ENCODE measurements at places on chromosomes 5 and 9.

- H3K36me3 ChIP-seq: no peaks in the 10 kb centered on the region
- H3K4me1 ChIP-seq: no peaks in the 10 kb centered on the region
- H3K4me3 ChIP-seq: no peak overlapping the region
Measured at GRCh38 chr9:20022410-20022809, 233.6 kb upstream of the SLC24A2 start.

DNA sequence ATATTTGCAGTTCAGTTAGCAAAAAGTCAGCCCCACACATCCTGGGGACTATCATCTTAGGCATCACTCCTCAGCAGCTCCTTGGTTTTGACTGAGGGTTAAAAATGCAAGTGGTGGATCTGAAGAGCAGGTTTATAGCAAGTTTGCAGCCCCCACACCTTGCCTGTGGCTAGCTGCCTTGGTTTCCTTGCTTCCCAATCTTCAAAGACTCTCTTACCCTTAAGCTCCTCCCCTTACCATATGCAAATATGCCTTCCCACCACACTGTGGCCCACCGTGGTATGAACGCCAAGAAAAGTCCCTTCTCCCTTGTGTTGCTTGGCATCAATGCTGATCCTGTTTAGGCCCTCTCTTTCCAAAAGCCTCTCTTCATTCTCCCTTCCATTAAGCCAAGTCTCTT is 45.0 kb upstream of the AGXT2 start:
- no peak overlapping the region for H3K27ac ChIP-seq
- H3K4me3 ChIP-seq: no peak overlapping the region
- DNase-seq: no peak
- peaks cover 2% of the 10 kb centered on the region for H3K27me3 ChIP-seq

DNA sequence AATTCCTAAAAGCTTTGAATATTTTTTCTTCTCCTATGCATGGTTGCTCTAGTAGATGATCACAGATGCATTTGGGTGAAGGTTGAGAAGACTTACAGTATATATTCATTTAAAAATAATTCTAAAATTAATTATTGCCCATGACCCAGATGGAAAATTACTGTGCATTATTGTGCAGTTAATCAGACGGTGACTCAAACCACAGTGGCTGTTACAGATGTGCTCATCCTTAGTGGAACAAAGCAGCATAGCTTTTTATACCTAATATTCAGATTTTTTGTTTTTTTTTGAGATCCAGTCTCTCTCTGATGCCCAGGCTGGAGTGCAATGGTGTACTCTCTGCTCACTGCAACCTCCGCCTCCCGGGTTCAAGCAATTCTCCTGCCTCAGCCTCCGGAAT is 10.7 kb downstream of the OR2V1 start:
- H3K36me3 ChIP-seq: peaks cover 2% of the 10 kb centered on the region
- H3K4me1 ChIP-seq: no peaks in the 10 kb centered on the region
- no peak overlapping the region for H3K27ac ChIP-seq
- DNase-seq: no peak
- H3K4me3 ChIP-seq: no peak overlapping the region

DNA sequence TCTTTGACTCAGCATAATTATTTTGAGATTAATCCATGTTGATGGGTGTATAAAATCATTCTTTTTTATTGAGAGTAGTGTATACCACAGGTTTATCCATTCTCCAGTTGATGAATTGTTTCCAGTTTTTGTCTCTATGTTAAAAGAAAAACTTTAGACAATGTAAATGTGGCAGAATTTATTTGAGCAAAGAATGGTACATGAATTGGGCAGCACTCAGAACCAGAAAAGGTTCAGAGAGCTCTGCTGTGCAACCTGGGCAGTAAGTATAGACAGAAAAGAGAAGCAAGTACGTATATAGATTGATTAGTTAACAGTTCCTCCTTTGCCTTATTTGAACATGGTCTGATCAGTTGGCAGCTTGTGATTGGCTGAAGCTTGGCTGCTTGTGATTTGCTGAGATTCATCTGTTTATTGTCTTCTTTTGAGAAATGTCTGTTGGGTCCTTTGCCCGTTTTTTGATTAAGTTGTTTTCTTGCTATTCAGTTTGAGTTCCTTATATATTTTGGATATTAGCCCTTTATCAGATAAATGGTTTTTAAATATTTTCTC is 41.4 kb downstream of the CDC42SE2 start:
- H3K4me1 ChIP-seq: peaks cover 36% of the 10 kb centered on the region
- H3K27me3 ChIP-seq: no peaks in the 10 kb centered on the region
- no peak for DNase-seq
- H3K27ac ChIP-seq: peak overlapping the region; percentile 84
- peak overlapping the region; percentile 19 for H3K4me3 ChIP-seq

GRCh38 chr5:104526866-104527265 is 964.3 kb upstream of the NUDT12 start:
- H3K36me3 ChIP-seq: no peaks in the 10 kb centered on the region
- H3K27ac ChIP-seq: no peak overlapping the region
- no peak for DNase-seq

DNA sequence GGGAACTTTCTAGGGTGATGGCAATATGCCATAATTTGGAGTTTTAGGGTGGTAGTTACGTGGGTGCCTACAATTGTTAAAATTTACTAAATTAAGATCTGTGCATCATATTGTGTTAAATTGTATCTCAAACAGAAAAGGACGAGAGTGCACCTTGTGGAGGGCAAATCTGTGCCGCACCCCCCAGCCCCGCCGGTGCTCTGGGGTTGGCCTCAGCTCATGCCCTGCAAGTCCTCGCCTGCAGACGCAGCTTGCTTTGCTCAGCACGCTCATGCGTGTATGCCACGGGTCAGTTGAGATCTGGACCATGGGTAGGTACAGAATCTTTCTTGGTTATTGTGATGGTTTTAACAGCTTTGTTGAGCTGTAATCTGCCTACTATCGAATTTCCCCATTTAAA is 33.7 kb upstream of the FCN1 start:
- H3K36me3 ChIP-seq: no peaks in the 10 kb centered on the region
- no peaks in the 10 kb centered on the region for H3K27me3 ChIP-seq
- no peak for DNase-seq
- H3K27ac ChIP-seq: no peak overlapping the region
- no peaks in the 10 kb centered on the region for H3K4me1 ChIP-seq

DNA sequence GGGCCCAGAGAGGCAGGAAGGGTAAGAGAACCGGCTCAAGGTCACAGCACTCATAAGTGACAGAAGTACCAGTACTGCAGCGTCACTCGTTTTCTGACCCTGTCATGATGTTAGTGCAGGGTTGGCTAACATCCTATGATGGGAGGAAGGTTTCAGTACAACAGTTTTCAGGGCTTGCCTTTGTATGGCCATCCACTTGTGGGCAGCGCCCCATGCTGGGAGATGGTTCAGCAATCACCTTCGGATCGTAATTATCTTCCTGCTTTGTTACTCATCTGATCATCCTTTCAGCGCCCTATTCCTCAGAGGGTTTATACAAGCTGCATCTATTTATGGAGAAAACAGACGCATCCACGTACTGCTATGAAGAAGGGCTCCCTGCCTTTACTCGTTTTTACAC is 2.4 kb downstream of the MAP1B start:
- H3K4me1 ChIP-seq: peaks cover 11% of the 10 kb centered on the region
- H3K27me3 ChIP-seq: peaks cover 24% of the 10 kb centered on the region
- H3K36me3 ChIP-seq: no peaks in the 10 kb centered on the region
- no peak overlapping the region for H3K4me3 ChIP-seq

DNA sequence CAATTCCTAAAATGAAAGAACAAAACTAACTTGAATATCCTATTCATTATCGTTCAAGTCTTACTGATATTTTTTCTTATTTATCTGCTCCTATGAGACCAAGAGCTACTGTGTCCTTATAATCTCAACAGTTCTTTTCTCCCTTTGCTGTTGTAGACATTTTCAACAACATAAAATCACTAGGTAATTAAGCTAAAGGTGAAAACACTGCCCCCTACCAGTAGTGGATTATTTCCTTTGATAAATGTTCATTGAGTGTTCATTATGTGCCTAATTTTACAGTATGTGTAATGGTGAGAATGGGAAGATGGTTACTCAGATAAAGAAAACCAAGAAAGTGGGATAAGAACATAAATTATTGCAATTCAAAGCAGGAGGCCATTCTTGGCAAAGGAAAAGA is 41.4 kb upstream of the PAPPA start:
- no peak overlapping the region for H3K4me3 ChIP-seq
- H3K4me1 ChIP-seq: no peaks in the 10 kb centered on the region
- H3K27ac ChIP-seq: no peak overlapping the region
- H3K27me3 ChIP-seq: no peaks in the 10 kb centered on the region
- DNase-seq: no peak
- no peaks in the 10 kb centered on the region for H3K36me3 ChIP-seq
